CD4-positive, alpha-beta T cell treated with Interleukin-6 for 4 hours (primary cell): ENCODE measurements at places on chromosomes 4 and X.

GRCh38 chr4:182240161-182241130, 2.8 kb upstream of the TENM3 start:
- no peak for DNase-seq

- no peak for DNase-seq
These were observed 28.1 kb upstream of the TXK start for GRCh38 chr4:48162162-48162561.

DNA sequence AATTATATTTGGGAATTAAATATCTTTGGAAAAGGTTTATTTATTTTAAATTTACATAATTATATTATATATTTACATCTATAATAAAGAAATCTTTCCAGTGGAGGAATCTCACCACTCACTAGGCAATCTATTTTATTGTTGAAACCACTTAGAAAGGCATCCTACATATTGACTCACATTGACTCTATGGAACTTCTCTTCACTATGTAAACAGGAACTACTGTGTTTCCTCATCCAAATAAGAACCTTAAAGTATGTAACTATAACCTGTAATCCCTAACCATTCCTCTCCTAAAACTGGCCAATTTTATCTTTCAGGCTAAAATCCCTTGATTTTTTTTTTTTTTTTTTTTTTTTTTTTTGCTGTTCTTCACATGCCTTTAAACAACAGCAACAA, 268.7 kb downstream of the MAPK10 start:
- DNase-seq: no peak

DNA sequence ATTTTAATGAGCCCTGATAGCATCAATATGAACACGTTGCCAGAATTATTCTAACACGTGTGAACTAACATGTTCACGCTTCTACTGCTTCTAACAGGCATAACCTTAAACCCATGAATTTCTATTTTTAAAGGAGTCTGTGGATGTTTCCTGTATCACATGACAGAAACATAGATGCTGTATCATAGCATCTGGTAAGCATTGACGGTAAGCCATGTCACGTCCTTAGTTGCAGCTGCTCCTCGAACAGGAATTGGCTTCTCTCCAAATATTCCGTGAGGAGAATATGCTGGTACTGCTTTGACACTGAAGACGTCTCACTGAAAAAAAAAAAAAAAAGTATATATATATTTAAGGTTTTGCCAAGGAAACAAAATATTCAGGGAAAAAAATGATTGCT, 105.1 kb upstream of the MXRA5 start:
- no peak for DNase-seq

- DNase-seq: no peak
These were observed 1121.5 kb upstream of the TENM3 start for GRCh38 chr4:181121733-181122132.

DNA sequence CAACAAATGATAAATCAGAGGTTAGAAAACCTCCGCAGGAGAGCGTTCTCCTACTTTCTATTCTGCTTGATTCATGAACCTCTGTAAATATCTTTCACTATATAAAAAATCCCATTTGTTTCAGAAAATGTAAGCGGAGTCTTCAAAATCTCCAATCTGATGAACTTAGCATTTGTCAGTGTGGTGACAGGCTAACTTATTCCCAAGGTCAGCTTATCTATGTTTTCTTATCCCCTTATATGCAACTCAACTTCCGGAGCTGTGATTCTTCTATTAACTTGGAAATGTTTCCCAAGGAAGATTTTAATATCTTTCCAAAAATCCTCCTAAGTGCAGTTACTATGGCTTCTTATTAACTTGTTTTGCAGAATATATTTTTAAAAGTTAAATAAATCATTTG, 87.5 kb upstream of the C1QTNF7 start:
- no peak for DNase-seq

- DNase-seq: no peak
These were observed 545.5 kb downstream of the GLUD2 start for GRCh38 chrX:121592884-121593283.

- DNase-seq: no peak
These were observed 18.9 kb upstream of the DUSP9 start for GRCh38 chrX:153628129-153628528.

- DNase-seq: no peak
These were observed 35.9 kb upstream of the PHOX2B start for GRCh38 chr4:41784191-41784979.

GRCh38 chr4:17166954-17167353, 268.5 kb upstream of the LDB2 start:
- no peak for DNase-seq

DNA sequence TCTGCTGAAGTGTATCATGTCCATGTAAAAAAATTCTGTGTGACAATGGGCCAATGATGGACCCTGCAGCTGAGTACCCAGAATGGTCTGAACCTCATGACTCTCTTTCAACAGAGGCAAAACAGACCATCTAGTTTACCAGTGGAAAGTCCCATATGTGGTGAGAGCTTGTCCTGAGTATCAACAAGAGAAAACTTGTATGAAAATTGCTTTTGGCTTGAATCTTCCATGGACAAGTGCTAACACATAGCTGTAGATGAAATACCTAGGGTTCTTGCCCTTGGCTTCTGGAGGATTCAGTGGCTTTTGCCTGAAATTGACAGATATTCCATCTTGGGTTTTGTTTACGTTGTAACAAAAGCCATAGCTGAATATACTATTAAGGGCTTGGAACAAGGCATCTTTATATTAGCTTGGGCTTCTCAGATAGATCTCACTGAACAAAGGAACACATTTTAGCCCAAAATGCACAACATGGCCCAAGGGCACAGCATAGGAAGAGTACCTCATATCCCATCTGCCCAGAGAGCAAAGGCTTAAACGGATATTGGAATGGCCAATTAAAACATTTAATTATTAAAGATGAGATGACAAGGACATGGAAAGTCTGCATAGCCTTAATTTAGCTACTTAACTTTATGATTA, 128.5 kb upstream of the HPGD start:
- no peak for DNase-seq

DNA sequence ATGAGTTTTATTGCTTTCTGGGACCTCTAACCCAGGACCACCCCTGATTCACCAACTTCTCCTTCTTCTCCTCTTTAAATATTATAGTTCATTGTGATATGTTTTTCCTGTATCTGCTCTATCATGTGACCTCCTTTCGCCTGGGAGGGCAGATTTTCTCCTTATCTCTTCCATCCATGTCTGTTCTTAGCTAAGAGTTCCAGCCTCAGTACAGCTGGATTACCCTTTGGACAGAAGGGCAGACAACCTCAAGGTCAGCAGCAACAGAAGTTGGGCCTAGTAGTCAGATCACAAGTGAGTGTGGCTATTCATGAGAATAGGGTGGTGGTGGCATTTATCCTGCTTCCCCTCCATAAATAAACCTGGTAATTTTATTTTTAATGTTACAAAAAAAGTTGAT, 5.7 kb upstream of the XK start:
- no peak for DNase-seq

DNA sequence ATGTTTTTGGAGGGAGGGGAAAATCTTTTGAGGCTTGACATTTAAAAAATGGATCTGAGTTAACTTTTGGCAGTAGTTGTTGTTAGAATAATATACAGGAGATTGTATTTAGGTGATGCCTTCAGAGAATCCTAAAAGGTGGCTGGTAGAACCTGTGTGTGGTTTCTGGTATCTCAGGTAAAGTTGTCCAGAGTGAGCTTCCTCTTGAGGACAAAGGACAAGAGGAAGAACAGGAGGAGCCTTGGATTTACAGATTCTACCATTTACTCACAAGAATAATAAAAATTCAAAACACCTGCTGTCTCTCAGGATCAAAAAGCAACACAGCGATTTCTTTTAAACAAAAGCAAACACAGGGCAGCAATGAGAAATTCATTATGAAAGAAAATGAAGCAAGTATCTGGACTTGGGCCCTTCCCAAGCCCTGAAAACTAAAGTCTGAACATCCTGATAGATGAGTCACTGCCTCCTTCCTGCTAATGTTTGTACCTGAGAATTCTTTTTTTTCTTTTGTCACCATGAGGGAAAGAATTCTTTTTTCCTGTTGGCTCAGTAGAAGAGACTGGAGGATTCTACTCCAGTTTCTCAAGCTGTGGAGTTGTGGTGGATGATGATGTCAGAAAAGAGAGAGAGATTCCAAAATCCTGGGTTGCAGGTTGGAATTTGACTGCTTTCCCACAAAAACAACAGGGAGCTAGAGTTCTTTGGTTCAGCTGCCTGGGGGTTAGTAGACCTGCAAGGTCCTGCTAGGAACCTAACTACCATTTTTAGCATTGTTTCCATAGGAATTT, 31.5 kb upstream of the RAPGEF2 start:
- no peak for DNase-seq

GRCh38 chr4:71050809-71051208, 57.4 kb downstream of the DCK start:
- DNase-seq: no peak

DNA sequence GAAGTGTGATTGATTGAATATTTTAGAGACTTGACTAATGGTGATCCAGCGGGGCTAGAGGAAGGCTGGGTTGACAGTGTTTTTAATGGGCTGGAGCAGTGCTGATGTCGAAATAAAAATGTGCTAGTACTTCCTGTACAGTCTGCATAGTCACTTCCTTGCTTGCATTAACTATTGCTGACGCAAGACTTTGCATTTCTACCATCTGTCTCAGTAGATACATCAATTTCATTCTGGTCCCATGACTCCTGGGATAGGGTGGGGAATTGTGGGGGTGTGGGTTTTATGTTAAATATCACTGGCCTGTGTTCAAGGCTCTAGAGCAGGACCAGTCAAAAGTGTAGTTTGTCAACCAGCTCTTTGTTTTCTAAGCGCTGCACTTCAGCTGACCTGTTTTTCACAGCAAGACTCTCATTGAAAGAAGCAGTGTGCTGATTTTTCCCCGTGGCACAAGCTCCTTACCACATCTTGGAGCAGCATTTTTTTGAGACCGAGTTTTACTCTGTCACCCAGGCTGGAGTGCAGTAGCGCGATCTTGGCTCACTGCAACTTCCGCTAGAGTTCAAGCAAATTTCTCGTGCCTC, 35.2 kb upstream of the PHEX start:
- no peak for DNase-seq

- DNase-seq: no peak
These were observed 28.3 kb upstream of the UXT start for GRCh38 chrX:47687263-47687662.

GRCh38 chr4:167290678-167291077, 56.4 kb upstream of the SPOCK3 start:
- DNase-seq: no peak

DNA sequence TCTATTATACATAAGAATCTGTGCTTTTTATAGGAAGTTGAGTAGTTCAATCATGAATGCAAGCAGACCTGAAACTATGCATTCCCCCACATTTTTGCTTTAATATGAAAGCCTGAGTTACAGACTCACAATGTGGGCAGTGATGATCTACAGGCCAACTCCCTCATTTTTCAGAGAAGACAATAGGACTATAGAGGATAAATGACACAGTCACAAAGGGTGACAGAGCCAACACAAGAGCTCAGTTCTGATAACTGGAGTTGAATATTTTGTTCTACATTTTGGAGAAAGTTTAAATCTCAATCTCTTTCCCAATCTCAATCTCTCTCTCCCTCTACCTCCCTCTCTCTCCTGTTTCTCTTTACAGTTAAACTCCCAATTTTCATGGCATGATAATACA, 27.0 kb downstream of the MBNL3 start:
- no peak for DNase-seq

DNA sequence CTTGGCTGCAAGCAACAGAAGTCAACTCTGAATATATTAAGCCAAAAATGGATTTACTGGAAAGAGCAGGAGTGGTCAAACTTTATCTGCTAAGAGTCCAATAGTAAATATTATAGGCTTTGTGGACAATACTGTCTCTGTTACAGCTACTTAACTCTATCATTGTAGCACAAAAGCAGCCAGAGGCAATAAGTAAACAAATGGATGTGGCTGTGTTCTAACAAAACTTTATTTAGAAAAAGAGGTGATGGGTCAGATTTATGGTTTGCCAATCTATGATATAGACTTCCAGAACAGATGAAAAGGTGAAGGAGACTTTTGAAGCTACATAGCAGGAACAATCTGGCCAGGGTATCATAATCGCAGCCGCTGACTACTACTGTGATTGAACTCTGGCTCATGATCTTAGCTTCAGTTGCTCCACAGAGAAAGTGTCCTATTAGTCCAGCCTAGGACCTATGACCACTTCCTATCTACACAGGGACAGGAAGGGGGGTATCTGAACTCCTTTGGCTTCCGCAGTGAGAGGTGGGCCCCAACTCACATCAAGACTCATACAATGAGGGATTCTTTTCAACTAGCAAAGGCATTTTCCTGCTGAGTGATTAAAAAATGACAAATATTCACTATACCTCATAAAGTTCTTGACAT, 154.9 kb downstream of the ATG4A start:
- DNase-seq: no peak

- DNase-seq: peak; percentile 17
These were observed 154.2 kb downstream of the FHIP1A start for GRCh38 chr4:151563194-151563593.

- DNase-seq: no peak
These were observed 42.4 kb upstream of the ATP6AP2 start for GRCh38 chrX:40538406-40538805.
